ENCODE measurements at places on chromosomes 4 and X.

DNA sequence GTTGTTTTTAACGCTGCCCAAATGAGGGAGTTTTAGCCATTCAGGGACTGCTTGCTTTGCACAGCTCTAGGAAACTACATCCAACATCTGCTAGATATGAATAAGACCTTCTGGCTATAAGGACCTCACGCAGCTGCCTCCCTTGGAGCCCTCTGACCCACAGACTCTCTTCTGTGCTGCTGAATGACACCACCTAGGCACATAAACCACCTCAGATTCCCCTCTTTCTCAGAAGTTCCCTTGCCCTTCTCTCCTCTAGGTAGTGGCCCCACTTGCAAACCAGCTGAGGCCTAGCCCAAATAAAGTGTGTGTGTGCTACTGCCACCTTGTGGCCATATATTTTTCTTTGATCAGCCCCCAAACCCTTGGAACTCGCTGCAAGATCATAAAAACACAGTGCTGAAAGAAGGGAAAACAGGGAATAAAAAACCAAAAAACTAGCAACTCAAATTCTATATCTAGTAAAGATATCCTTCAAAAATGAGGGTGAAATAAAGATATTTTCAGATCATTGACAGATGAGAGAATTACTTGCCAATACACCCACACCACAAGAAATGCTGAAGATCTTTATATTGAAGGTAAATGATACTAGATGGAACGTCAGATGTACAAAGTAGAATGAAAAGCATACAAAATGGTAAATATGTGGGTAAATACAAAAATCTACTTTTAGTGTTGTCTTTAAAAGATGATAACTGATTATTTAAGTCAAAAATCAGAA lies 265.9 kb downstream of the ADAMTS3 start:
- peak; percentile 18 for DNase-seq

DNA sequence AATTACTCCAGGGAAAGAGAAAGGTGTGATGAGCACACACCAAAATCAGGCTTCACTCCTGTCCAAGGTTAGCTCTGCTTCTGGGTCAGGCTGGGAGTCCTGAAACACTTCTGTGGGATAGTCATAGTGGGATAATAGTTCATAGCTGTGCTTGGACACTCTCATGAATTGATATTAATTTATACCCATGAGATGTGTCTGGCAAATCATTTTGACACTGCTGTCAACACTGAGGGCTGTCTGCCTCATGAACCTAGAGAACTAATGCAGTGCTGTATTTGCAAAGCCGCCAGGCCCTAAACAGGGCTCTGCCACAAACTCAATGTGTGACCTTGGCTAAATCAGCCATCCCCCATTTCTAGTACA lies 24.5 kb upstream of the PGRMC1 start:
- no peak for DNase-seq

DNA sequence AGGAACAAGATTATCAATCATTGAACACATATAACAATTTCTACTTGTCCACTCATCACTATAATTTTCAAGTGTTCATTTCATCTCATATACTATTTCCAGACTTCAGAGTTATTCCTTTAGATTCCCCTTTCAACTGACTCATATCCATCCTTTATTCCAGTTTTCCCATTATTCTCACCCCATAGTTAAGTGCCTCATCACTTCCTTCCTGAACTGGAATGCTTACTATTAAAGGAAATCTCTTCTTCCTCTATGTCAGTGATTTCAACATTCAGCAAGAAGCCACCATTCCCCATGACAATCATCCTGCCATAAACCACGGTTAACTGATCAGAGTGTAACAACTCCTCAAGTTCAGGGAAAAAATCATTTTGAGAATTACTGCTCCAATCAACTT lies 198.9 kb downstream of the FBXO8 start:
- no peak for DNase-seq

DNA sequence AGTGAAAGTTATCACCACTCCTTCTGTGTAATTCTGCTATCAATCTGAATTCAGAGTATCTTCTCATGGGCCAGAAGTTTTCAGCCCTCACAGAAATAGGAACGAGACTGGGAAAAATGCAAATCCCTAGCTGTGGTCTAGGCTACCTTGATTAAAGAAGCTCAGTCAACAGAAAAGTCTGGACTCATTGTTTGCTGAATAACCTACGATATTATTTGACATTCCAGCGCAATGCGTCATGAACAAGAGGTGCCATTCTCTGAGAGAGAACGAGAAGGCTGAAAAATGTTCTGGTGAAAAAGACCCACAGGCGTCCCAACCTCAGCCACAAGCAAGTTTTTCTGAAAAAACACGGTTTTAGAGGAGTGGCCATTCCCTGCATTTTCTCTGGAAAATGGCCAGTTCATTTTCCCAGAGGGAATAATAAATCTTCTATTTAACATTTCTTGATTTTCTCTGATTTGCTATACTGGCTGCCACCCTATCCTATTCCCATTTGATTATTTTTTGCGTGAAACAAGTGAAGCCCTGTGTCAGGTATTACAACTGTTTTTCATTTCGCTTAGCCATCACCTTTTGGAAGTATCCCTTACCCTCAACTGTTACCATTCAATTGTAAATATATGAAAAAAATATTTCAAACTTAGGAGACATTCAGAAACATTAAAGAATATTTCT lies 1117.6 kb upstream of the PRKX start:
- no peak for DNase-seq

DNA sequence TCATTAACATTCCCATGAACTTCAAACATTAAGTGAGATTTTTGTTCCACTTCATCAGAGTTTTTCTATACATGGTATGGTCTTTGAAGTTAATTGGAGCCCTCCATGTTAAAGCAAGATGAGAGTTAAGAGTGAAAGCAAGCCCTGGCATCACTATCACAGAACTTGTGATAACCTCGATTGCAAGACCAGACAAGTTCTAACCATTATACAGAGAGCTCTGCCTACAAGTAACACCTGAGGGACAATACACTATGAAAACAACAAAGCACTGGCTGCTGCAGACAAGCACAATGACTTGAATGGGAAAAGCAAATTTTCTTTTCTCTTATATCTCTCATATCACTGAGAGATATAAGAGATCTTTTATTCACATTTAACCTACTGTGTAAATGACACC lies 126.6 kb upstream of the GYPA start:
- DNase-seq = no peak

DNA sequence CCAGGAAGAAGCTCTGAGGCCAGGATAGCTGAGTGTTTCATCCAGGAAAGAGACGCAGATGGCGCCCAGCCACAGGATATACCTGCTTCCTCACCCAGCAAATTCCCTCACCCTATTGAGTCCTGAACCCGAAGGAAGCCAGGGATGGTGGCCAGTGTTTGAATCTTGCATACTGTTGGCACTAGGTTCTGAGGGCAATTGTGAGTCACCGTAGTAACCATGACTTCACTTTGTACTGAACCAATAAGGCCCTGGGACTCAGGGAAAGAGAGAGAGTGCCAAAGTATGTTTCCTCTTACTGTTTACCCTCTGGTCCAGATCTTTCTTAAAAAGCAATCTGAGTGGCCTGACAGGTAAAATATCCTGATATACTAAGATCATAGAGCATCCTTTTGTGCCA lies 25.6 kb upstream of the SMIM10L2A start:
- no peak for DNase-seq

DNA sequence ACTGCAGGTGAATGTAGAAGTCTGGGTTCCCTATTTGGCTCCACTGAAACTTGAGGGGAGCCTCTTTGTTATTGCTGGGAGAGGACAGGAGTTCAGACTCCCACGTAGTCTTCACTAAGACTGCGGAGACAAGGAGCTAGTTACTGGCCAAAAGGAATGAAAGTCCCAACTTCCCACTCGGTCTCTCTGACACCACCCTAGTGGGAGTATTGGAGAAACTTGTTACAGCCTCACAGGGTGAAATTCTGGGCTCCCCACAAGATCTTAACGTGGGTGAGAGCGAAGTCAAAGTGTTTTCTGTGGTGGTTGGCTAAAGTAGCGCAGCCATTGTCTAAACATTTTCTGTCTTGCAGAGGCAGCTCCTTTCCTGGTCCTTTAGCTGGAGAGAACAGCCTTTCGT lies 13.5 kb downstream of the MYOZ2 start:
- no peak for DNase-seq

DNA sequence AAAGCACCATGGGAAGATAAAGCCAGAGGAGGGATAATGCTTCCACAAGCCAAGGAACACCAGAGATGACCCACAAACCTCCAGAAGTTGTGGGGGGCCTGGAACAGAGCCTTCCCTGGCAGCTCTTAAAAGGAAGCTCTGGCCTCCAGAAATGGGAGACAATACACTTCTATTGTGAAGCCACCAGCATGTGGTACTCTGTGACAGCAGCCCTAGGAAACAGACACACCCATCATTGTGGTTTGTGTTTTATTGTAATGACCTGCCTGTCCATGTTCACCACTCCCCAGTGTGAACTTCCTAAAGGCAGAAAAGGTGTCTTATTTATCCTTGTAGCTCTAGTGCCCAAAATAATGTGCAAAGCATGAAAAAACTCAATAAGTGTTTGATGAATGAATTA lies 264.1 kb upstream of the GATB start:
- DNase-seq = no peak

- no peak for DNase-seq
Observed at GRCh38 chrX:55120761-55121358, 32.0 kb downstream of the PAGE2 start.

- DNase-seq = no peak
Observed at GRCh38 chr4:7328913-7329638, 105.7 kb downstream of the PSAPL1 start.

GRCh38 chr4:7089213-7089986 lies 21.5 kb upstream of the GRPEL1 start:
- DNase-seq = no peak

GRCh38 chrX:82666355-82666754 lies 841.7 kb upstream of the POU3F4 start:
- DNase-seq = no peak

- no peak for DNase-seq
Observed at GRCh38 chr4:188781655-188782054, 642.4 kb downstream of the TRIML1 start.

- no peak for DNase-seq
Observed at GRCh38 chr4:1666391-1666790, 17.7 kb downstream of the FAM53A start.

GRCh38 chr4:6724421-6725111 lies 8.6 kb downstream of the BLOC1S4 start:
- DNase-seq = no peak

DNA sequence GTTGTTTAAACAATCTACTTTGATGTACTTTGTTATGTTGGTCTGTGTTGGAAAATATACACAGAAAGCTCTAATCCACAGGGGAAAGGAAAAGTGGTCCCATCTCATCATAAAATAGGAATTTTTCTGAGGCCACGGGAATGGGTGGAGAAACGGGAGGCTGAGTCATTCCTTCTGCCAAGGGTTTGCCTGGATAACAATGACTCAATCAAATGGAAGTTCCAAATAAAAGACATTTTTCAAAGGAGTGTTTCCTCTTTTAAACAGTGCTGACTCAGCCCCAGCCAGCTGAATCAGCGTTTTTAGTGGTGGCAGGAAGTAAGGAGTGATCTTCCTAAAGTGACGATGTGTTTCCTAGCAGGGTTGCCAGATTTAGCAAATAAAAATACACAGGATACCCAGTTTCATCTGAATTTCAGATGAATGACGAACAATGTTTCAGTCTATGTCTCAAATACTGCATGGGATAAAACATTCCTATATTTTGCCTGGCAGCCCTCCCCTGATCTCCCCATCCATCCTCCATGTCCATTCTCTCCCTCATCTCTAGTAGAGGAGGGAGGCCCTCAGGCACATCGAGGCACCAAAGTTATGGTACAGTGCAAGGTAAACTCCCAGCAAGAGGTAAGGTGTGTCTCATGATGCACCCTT lies 345.4 kb upstream of the GATB start:
- DNase-seq = no peak

DNA sequence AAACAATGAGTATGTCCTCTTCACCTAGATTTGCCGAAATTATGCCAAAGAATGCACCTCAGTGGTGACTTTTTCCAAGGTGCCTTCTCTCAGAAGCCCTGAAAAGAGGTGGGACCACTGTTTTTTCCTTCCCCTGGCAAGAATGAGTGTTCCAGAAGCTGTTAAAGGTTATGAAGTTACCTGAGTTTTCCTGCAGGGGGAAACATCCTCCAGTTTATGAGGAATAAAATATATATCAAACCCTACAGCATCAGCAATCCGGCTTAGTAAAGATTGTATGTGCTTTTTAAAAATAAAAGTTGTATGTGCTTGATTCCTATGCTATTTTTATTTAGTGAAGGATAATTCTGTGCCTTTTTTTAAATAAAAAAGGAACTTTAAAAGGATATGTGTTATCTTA lies 73.3 kb downstream of the RBM46 start:
- no peak for DNase-seq

DNA sequence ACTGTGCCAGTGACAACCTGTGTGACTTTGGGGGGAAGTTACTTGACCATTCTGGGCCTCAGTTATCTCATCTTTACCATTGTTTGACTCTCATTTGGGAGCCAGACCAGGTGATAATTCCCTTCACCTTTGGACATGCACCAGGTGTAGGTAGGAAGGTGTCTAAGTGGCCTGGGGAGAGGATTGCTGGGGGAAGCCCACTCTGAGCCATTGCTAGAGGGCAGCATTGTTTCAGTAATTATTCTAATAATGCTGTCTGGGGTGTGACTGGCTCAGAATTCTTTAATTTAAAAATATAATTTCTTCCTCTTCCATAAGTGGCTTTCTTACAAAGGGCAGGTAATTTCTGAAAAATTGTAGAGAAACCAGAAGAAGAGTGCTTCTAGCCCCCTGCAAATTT lies 104.3 kb downstream of the RTL9 start:
- DNase-seq = no peak

- peak; percentile 16 for DNase-seq
Observed at GRCh38 chr4:118034053-118034785, at the start of gene NDST3. Gene NDST3 (plus strand): TSS chr4:118034486. CDS start chr4:118053911, 19,425 bp downstream.

DNA sequence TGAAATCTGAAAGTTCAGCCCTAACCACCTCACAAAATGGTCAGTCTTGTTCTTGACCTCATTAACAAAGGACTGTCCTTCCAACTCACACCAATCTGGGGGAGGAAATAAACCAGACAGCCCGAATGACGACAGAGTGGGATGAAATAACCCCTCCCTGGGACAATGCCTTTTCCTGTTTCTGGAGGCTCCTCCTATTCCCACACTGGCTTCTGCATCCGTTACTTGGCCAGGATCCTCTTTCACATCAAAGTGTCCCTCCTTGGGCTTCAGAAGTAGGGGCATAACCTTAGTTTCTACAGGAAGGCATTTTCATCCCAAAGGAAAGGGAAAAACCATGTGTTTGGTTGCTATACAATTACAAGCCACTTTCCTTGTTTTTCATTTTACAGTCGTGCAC lies 59.8 kb upstream of the RPL34 start:
- DNase-seq = no peak

DNA sequence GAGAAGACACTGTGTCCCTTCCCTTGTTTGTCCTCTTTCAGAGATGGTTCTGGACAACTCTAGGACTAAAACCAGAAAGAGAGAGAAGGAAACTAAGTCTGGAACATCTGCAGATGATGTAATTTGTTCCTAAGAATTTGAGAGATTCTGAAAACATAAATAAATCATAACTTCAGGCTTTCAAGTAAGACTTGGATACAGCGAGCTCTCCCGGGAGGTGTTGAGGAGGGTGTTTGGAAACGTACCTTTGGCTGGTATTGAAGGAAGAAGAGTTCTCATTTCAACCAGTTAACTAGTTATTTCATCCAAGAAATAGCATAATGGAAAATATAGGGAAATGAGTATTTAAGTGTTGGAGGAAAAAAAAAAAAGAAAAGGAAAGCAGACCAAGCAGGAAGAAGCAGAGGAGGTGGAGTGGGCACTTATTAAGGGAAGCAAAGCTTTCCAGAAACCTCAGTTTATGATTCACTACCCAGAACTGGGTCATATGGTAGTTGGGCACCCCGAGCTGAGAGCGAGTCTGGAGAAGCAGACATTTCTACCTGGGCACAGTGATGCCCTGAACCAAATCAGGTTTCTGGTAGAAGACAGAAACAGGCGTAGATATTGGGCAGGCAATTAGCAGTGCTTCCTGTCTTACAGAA lies 26.9 kb downstream of the CCNG2 start:
- DNase-seq = no peak
